Epithelial cell of proximal tubule (primary cell): ENCODE measurements at places on chromosomes 6 and 20.

GRCh38 chr20:18276821-18277220 is 11.5 kb upstream of the ZNF133 start:
- no peak for DNase-seq

DNA sequence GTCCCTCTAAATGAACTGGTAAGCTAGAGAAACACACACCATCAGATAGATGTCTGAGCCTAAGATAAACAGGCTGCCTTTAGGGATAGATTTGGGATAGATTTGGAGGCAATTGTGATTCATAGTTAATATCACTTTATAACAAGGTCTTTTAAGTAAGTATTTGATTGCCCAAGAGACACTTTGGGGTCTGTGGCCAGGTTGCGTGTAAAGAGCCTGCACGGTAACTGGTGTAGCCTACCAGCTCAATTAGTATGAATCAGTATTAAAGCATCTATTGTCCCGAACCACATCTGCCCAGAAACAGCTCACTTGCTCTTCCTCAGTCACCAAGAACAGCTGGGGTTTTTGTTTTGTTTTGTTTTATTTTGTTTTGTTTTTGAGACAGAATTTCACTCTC is 193.3 kb downstream of the SASH1 start:
- DNase-seq: no peak

- no peak for DNase-seq
These were observed 5.5 kb downstream of the SEC23B start for GRCh38 chr20:18513208-18513607.

- no peak for DNase-seq
These were observed 63.7 kb upstream of the GMDS start for GRCh38 chr6:2309122-2309521.

DNA sequence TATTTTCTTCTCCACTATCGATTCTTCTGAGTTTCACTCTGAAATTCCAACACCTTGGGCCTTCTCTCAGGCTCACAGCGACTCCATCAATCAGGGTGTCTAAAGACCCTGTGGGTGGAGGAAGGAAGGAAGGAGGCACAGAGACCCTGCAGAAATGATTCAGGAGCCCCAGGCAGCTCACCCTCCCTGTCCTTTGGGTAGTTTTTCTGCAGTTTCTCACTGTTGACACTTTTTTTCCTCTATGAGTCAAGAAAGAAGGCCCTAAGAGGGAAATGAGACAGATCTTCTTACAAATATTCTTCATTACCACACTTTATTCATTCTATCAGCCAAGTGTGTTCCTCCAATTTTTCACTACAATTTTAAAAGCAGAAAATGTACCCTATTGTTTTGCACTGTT is 34.2 kb upstream of the TBXT start:
- no peak for DNase-seq

DNA sequence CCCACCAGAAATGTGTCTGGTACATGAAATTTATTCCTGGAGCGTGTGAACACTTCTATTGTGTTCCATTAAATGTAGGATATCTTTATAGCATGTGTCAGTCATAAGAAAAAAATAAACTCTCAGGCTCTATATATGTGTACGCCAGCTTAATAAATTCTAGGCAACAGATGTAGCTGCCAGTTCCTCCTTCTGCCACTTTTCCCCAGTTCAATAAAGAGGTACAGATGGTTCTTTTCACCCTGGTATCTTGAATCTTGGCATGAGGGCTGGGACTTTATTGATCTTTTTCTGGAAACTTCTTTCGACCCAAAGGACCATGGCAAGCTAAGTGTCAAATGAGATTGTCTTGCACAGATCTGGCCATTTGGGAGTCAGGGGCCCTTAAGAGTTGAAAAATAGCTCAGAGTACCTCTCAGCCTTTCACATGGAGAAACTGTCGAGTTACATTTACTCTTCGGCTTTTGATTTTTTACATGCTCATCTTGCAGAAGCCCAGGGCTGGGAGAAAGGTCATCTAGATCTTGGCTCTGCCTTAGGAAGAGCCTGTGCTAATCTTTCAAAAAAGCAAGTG is 240.9 kb downstream of the DOK5 start:
- DNase-seq: no peak

DNA sequence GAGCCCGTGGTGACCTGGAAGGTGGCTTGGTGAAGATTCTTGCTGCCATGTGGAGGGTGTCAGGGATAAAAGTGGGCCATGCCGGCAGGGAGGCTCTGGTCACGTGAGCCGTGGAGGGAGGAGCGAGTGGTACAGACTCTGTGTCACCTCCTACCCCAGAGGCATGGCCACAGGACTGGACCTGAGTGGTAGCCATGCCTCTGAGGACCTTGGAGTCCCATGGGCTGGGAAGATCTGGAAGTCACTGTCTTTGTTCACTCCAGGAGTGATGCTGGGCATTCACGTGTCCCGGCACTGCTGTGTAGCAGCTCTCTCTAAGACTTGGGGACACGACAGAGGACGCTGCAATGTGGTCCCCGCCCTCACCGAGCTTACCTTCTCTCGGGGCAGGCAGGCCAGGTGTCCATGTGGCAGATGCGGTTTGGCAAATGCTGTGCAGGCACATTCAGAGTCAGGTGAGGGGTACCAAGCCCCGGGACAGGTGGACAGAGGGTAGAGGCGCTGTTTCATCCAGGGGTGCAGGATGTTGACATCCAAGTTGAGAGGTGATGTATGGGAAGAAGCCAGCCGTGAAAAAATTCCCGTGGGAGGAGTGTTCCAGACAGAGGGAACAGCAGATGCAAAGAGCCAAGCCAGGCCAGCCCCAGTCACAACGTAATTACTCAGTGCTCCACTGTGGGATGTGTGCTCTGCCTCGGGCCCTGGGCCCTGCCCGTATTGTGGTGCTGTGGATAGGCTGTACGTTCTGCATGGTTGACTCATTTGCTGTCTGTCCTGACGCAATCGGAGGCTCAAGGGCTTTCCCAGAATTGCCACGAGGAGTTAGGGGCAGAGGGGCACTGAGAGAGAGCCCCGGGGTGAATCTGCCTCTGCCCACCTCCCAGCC is 307.8 kb downstream of the TAF4 start:
- DNase-seq: peak; percentile 18

GRCh38 chr6:3516092-3516491 is 59.2 kb upstream of the SLC22A23 start:
- no peak for DNase-seq

- DNase-seq: no peak
These were observed 179.8 kb downstream of the HAO1 start for GRCh38 chr20:7760247-7761031.

GRCh38 chr6:138372711-138373463 is 4.8 kb upstream of the SMIM28 start:
- no peak for DNase-seq

DNA sequence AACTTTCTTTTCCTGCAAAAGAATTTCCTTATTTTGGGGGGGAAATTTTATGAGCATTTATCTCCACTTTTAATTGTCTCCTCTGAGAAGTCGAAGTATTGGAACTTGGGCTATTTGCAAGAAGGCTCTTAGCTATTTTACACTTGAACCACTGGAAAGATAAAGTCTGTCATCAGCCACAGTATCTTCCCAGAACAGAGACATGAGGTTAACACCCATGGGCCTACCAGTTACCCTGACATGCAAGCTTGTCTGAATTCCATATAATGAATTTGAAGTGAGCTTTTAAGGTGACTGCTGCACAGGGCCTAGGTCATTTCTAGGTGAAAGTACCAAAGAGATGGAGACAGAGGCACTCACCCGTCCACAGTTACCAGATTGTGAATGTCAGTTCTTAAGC is 193.1 kb downstream of the SIM1 start:
- DNase-seq: no peak

- DNase-seq: no peak
These were observed 504.0 kb upstream of the CDH4 start for GRCh38 chr20:60748086-60748485.

DNA sequence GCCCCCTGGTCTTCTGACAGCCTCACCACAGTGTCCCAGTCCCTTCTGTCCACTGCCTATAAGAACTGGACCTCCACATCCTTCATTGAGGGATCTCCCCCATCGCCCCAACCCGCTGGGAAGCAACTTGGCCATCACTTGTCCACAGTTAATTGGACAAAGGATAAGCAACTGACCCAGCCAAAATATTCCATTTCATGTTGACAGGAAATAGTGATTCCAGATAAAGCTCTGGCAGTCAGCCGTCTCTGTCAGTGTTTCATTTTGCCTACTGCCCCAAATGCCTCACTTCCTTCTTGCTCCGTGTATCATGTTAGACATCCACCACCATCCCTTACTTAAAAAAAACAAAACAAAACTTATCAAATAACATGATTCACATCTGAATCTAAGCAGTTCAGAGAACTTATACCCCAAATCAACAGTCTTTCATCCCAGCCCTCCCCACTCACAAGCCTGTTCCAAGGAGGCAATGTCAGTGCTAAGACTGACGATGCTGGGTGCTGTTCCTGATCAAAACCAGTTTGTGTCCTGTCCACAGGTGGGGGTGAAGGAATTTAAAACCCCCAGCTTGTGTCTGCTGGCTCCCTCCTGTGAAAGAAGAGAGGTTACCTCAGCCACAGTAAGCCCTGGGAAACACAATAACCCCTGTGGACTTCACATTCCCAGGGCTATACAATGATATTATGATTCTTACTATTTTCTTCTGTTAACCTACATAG is 162.5 kb downstream of the WDR27 start:
- no peak for DNase-seq

DNA sequence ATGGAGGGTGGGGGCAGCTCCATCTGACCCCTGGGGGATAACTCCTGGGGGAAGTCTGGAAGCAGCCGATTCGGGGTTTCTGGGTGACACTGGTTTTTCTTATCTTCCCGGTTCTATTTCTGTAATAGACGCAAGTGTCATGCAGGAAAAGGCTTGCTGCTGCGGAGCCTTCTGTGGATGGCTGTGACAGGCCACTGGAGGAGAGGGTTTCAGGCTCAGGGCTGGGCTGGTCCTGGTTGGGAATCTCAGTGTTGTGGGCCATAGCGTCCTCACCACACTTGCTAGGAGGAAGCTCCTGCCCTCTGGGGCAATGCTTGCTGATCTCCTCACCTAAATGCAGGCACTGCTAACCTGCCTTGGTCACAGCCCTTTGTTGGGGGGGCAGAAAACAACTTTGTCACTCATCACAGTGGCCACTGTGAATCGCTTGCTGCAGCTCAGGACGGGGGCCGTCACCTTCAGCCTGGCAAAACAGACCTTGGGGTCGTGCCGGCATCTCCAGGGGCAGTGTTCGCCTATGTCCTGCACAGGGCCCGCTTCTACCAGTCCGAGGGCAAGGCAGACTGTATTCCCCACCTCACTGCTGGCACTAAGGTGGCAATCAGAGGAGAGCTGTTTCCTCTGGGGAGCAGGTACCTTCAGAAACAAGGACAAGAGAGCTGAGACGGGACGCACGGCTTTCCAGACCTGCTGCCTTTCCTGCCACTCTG is 4.4 kb upstream of the TUBB1 start:
- no peak for DNase-seq

DNA sequence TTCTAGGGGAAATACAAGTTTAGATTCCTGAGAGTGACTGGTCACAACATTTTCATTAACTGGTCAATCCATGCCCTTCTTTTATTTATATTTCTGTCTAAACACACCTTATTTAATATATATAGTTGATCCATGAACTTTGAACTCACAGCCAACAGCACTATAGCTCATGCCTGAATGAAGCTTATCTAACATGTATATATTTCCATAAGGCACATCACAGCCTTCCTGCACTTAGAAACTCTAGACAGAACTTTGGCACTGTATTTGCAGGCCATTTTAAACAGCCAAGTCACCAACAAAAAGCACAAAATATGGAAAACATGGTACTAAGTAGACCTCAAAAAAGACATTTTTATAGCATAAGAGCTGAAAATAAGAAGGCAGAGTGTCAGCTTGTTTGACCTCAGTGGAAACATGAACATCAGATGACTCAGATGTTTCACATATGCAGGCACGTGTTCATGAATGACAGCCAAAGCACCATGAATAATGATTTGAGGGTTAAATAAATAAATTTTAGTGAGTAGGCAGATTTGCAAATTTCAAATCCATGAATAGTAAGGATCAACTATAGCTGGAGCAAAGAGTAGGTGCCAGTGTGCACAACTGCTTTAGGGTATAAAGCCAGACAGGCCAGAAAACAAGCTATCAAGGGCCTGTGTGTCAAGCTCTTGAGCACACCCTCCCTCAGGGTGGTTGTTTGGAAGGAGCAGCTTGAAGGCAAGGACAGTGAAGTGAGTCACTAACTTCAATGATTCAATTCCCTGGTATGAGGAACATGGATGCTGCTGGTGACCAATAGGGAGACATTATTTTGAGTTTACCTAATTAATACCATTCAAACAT is 88.9 kb upstream of the NT5E start:
- DNase-seq: peak; percentile 93

- DNase-seq: no peak
These were observed 173.7 kb upstream of the ZNF217 start for GRCh38 chr20:53767206-53767930.

DNA sequence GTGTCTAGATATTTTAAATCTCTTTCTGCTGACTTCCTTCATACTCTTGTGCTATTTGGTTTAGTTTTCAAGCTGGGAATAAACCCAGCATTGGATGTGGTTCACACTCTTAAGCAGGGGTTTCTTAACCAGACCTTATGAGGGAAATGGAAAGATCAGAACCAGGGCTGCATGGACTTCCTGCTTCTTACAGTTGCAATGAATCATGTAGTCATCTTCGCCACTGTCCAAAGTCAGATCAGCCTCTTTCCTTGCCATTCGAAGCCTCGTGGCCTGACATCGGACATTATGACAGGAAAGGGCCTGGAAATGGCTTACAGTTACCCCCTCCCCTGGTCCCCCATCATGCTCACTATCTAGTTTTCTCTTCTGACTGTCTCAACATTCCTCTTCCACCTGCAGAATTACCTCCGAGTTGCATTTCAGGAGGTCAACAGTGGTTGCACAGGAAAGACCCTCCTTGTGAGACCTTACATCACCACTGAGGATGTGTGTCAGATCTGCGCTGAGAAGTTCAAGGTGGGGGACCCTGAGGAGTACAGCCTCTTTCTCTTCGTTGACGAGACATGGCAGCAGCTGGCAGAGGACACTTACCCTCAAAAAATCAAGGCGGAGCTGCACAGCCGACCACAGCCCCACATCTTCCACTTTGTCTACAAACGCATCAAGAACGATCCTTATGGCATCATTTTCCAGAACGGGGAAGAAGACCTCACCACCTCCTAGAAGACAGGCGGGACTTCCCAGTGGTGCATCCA is 16.8 kb upstream of the NAA20 start:
- DNase-seq: no peak

GRCh38 chr6:2988094-2988425 is 11.6 kb upstream of the NQO2 start:
- DNase-seq: no peak

DNA sequence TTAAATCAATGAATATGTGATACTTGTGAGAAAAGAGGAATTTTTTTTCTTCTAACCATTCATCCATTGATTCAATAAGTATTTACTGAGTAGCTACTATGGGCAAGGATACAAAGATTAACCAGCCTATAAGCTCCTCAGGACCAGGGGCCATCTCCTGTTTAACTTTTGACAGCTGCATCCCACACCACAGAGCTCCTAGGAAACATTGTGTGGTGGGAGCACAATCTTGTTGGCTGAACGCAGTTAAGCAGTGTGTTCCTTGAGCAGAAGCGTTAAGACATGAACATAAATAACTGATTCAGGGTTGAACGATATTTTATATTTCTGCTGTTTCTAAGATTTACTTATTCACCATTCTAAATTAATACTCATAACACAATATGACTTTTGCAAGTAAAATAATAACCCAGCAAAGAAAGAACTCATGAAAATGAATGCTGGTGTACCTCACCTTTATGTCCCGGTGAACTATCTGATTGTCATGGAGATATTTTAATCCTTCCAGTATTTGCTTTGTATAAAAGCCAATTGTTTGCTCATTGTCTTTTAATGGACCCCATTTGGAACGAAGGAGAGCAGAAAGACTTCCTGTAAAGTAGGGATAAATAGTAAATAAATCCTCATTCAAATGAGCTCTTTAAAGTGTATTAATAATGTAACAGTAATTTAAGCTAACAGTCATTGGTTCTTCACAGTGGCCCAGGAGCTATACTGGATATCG is 62.6 kb upstream of the MAP7 start:
- no peak for DNase-seq
